Activated naive CD8-positive, alpha-beta T cell treated with anti-CD3 and anti-CD28 coated beads, Interleukin-2, amount 50 U/mL, for 24 hours (primary cell): ENCODE measurements at places on chromosomes 1 and 21.

- no peak for DNase-seq
Measured at GRCh38 chr1:48338257-48338656, 115.7 kb downstream of the SLC5A9 start.

- DNase-seq = no peak
Measured at GRCh38 chr1:223175633-223176032, 32.6 kb upstream of the TLR5 start.

DNA sequence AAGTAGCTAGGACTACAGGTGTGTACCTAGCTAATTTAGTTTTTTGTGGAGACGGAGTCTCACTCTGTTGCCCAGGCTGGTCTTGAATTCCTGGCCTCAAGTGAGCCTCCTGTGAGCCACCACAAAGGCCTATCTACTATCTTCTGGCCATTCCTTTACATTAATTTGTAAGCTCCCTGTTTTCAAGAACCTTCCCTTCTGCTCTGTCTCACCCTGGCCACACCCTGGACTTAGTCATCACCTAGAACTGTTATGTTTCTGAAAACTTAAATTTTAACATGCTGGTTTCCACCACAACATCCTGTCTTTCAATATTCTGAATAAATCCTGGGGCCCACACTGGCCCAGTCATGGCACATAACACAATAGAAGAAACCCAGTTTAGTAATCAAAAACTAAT is 4.9 kb upstream of the B4GALT3 start:
- peak; percentile 53 for DNase-seq

DNA sequence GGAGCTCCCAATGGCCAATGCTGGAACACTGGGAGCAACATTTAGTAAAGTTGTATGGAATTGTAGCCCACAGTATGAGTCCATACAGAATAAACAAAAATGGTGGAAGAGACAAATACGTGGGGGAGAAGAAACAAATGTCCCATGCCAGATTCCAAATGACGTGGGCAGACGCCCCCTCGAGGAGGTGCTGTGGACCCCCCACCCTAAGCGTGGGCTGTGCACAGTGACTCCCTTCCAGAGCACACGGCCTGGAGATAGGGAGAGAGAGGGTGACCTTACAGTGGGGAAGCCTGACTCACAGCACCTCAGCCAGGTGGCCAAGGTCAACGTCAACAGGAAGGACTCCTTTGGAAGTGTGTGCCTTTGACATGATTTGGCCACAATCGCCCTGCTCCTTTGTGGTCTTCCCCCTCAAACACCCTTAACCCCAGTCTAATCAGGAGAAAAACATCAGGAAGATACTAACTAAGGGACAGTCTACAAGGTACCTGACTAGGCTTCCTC is 13.7 kb upstream of the PDE9A start:
- DNase-seq = no peak

DNA sequence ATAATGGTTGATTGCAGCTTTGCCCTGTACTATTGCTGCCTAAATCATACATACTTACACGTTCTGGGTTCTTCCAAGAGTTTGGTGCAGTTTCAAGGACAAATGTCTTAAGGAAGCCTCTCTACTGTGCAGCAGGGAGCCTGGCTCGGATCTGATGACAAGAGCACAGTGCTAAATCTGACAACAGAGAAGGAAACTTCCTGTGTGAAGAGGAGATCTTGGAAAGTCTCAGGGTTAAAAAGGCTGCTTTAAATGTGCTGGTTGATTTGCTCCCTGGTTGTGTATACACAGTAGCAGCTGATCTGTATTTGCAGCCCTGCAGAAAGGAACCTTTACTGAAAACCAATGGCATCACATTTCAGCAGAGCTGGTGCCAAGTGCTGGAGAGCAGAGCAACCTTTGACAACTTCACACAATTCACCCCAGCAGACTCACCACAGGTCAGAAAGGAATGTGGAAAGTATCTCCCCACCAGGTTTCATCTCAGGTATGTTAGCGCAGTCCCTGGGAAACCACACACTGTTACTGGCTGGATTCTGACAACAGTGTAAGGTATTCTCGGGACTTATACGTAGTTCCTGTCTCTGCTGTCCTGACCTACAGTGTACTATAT is 355.0 kb upstream of the ESRRG start:
- no peak for DNase-seq

DNA sequence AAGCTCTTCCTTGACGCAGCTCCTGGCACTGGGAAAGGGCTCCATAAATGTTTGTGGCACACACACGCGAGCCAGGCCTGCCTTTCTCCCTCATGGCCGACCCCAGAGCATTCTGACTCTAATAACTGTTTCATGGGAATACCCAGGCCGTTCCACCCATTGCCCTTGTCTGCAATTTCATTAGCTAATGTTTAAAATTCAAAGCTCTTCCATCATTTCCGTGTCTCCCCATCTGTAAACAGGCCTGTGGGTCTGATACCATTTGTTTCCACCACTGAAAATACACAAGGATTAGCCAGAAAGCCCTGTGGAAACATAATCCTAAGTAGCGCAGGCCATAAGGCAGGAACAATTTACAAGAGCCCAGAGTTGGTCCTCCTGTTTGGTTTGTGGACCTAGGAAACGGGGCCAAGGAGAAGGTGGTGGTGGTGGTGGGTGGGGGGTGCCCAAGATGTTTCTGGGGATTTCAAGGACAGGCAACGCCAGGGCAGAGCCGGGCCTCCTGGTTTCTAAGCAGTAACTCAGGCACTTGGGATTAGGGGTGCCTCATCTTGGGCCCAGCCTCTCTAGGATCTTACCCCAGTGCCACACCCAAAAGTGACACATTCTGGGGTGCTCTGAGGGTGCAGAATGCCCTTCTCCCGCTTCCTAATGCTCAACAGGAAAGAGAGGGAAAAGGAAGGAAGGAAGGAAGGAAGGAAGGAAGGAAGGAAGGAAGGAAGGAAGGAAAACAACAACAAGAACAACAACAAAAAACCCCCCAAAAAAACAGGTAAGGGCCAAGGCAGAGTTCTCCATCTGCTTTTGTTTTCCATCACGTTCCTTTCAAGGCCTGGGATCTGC is 79.4 kb downstream of the SSBP3 start:
- DNase-seq = no peak
